ENCODE measurements at places on chromosomes 1 and 21.

GRCh38 chr1:109816175-109816811, 52.6 kb upstream of the EPS8L3 start:
- DNase-seq: no peak

- no peak for DNase-seq
These were observed 623 bp downstream of the PTPRF start for GRCh38 chr1:43531107-43531905.

DNA sequence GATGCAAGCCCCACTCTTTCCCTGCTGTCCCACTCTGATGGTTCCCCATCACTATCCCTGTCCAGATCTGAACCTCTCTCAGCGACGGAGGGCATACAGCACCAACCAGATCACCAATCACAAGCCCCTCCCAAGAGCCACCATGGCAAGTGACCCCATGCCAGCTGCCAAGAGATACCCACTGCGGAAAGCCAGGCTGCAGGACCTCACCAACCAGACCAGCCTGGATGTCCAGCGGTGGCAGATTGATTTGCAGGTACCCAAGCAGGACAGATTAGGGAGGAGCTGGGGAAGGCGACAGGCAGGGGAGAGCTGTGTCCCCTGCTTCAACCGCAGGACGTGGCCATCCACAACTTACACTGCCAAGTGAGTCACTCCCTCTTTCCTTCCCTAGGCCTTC, 46.9 kb downstream of the VWA5B1 start:
- no peak for DNase-seq

DNA sequence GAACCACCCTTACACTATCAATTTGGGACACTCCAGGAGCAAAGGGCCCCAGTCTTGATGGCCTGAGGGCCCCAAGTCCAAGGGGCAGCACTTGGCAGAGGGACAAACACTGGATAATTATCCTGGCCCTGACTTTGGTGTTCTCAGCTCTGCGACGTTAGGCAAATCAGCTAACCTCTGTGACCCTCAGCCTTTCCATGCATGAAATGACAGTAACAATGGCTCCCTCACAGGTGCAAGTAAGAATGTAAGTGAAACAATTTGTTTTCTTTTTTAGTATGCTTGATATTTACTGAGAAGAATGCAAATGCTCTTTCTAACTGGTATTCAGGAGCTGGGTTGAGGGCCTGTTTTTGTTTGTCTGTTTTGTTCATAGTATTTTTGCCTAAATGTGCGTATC, 61.6 kb upstream of the PRDX6 start:
- DNase-seq: no peak

GRCh38 chr1:162497723-162498495, at the start of gene UHMK1:
UHMK1 (plus strand) TSS chr1:162497818; CDS start chr1:162498001, 183 bp downstream.
- peak; percentile 83 for DNase-seq

- no peak for DNase-seq
These were observed 15.2 kb upstream of the PDIK1L start for GRCh38 chr1:26096471-26096870.

DNA sequence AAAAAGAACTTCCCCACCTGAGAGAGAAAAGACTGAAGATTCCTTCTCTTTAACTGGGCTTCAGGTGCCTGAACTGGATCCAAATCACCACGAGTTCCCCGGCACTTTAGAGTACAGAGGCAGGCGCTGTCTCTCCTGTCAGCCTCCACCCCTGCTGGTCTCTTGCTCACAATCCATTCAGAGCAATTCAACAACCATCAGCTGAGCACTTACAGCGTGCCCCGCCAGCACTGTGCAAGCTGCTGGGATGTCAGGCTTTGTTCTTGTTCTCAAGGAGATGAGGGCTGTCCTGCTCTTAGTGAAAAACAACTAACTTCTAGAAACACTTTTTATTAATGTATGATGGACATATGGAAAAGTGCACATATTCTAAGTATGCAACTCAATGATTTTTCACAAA, 68.7 kb upstream of the VAMP3 start:
- no peak for DNase-seq

GRCh38 chr1:236692128-236692527, 5.8 kb downstream of the ACTN2 start:
- DNase-seq: no peak

DNA sequence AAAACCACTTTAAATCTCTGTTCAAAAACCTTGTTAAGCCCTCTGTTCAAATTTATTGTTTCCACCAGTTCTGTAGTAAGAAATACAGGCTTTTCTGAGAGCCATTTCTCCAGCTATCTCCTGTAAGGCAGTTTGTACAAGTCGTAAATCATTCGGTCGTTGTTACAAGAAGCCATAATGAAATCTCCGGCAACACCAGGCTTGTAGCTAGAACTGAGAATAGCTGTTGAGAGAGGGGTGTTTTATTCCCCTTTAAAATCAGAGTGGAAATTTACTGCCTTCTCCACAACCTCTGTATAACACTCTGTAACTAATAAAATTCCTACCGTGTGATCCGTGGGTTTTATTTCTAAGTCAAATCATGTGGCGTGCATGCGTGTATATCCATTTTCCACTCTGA, 335.8 kb upstream of the KAZN start:
- DNase-seq: no peak

- no peak for DNase-seq
These were observed 47.9 kb downstream of the LAMC1 start for GRCh38 chr1:183070923-183071618.

GRCh38 chr1:99548943-99549605, 96.8 kb upstream of the PALMD start:
- no peak for DNase-seq

DNA sequence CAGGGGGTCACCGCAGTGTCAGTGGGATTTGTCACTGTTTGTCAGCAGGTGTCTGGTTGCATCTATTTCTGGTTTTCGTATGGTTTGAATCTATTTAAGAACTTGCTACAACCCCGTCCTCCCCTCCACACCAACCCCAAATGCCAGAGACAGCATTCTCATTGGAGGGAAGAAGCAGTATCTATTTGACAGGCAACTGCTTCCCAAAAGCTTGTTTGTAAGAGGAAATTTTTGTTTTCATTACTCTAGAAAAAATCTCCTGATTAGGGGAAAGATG, 54.4 kb downstream of the NR5A2 start:
- no peak for DNase-seq

GRCh38 chr1:100485855-100486258, 52.1 kb upstream of the GPR88 start:
- DNase-seq: no peak

DNA sequence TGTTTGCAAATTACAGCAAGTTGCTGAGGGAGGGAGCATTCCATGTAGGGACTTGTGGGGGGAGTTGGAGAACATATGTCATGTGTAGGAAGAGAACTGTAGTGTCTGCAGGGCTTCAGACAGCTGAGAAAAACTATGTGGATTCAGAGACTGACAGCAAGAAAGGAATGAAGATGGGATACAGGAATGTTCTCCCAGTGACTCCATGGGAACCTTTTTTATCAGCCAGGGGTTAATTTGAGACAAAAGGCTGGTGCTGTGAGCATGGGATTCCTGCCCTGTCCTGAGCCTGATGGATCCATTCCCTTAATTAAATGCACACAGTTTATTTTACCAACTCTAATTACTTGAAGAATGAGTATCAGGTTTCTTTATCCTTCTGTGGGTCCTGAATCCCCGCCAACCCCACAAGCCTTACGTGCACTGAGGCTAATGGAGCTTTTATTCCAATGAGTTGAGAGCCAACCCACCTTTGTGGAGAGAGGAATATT, 26.5 kb upstream of the PLXNA2 start:
- DNase-seq: no peak

DNA sequence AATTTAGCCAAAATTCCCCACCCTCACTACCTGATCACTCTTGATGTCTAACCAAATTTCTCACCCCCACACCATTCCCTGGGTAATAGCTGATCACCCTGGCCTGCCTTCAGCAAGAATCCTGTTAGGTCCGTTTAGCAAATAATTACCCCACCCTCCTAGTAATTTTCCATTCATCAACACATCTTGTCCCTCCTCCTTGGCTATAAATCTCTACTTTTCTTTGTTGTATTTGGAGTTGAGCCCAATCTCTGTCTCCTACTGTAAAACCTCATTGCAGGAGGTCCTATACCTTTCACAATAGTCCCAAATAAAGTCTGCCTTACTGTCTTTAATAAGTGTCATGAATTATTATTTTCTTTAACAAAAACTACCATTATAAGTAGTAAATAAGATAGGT, 6.9 kb upstream of the PRKAA2 start:
- no peak for DNase-seq

- DNase-seq: no peak
These were observed 13.0 kb upstream of the MIIP start for GRCh38 chr1:12006167-12006921.

- no peak for DNase-seq
These were observed 118.5 kb upstream of the NGF start for GRCh38 chr1:115456441-115456961.

- no peak for DNase-seq
These were observed 7.7 kb downstream of the CFAP298 start for GRCh38 chr21:32604464-32604863.

DNA sequence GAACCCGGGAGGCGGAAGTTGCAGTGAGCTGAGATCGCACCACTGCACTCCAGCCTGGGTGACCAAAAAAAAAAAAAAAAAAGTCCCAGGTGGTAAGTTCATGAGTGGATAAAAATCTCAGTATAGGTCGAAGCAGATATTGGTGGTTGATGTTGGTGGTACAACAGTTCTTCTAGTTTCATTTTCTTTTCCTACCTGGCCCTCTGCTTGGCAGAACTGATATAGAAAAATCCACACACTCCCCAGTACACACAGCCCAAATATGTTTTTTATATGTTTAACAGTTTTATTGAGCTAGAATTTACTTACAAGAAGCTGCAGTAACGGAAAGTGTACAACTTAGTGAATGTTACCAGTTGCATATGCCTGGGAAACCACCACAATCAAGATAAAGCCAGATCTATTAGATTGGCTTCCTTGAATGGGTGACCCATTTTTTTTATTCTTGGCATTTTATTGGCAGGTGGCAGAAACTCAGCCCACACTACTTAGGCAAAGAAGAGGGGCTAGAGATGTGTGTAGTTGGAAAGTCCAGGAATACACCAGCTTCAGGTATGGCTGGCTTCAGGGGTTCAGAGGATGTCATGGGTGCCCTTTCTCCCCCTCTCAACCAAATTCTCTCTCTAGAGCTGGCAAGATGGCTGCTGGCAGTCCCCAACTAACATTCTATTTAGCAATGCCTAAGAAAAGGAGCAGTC, 118.3 kb upstream of the SLC25A33 start:
- DNase-seq: no peak

GRCh38 chr1:200780545-200781369, 42.1 kb downstream of the CAMSAP2 start:
- no peak for DNase-seq

- no peak for DNase-seq
These were observed 205.3 kb downstream of the DAB1 start for GRCh38 chr1:57218487-57219079.

DNA sequence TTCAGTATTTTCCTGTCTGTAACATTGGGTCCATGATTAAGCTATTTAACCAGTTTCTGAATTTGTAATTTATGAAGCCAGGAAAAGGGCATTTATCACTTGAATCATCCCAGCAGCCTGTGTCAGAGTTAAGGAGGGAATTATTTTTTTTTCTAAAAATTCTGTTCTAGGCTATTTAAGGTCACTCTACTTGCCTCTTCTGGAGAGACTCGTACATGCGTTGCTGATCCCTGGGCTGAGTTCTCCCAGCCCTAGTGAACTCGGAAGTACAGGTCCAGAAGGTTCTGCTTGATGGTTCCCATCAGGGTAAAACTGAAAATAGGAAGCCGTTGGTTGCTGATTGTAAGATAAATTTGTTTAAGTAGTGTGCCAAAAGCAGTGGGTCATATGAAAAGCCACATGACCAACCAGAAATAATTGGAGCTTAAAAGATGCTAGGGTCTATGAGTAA, 90.7 kb downstream of the GPR88 start:
- DNase-seq: no peak

- no peak for DNase-seq
These were observed 28.6 kb downstream of the UCK2 start for GRCh38 chr1:165856021-165856420.

DNA sequence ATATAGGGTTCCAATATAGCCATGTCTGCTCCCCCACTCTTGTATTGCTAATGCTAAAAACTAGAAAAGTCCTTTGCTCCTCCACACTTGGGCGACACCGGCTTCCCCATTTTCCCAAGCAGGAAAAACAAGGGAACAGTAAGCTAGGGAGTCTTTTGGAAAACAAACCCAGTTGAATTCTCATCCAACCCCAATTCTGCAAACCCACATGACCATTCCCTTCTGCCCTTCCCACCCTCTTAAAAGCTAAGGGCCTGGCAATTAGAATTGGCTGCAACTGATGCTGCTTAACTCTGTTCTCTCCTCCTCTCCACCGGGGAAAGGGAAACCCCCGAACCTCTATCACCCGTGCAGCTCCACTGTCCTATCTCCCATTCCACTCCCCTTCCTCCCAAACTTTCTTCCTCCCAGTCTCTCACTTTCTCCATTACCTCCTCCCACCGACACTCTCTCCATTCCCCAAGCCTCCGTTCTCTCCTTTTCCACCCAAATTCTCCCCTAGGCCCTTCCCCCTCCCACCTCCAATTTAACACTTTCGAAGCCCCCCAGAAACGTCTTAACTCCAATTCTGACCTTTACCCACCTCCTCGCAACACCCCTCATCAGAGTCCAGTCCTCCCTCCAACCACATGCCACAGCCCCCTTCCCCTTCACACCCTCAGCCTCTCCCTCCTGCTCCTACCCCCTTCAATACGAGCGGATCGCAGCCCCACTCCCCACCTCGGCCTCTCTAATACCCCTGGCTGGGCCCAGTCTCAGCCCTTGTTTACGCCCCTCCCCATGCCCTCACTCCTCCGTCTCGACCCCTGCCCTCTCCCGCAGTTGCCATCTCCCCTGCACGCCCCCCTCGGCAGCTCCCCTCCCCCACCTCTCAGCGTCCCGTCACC, 701 bp downstream of the DEDD start:
- no peak for DNase-seq

GRCh38 chr1:53485478-53486394, 26.5 kb downstream of the DMRTB1 start:
- DNase-seq: peak; percentile 57

GRCh38 chr1:62230718-62231117, 36.1 kb downstream of the L1TD1 start:
- DNase-seq: no peak

GRCh38 chr1:211783897-211784296, 46.7 kb downstream of the LPGAT1 start:
- no peak for DNase-seq

- DNase-seq: no peak
These were observed 34.7 kb upstream of the SELENON start for GRCh38 chr1:25765136-25765922.

All from stimulated activated CD8-positive, alpha-beta memory T cell treated with anti-CD3 and anti-CD28 coated beads, Interleukin-2, amount 100 ng/mL, for 48 hours (primary cell).